ENCODE measurements at places on chromosomes 12 and 14.
A peak's percentile ranks its signal among the peaks of the same experiment; 100 is the strongest.

DNA sequence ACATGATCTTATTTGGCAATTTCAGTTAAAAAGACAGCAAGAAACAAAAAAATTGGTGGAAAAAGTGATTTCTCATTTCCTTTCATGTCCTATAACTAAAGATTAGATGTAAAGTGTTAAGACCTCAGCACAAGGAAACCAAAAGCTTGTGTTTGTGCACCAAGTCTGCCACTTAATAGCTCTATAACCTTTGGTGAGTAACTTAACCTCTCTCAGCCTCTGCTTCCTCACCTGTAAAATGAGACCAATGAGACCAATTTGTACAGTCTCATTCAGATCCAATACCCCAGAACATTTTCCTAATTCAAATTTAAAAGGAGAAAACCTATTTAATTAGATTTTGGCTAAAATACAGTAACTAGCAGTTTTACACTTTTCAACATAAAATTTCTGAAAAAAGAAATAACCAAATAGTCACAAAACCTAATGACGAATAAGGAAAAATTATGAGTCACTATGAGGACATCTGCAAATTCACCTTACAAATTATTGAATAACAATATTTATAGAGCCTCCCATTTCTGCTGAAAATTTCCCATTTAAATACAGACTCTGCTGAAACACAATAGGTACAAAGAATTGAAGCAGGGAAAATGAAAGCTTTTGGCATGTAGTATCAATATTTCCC is 71.1 kb downstream of the EPS8 start:
- DNase-seq = no peak

DNA sequence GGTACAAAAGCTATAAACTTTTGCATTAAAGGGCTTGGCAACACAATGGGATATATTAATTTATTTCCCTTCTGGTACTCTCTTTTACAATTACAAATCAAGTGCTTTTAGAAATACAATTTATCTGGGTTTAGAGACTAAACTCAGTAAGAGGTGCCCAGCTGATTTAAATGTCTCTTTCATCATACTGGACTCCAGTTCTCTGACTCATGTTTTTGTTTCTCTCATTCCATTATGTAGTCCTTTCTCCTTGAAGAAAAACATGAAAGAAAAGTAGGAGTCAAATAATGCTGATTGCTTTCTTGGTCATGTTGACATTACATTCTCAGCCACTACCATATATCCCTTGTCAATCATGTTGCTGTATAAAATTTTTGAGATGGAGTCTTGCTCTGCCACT is 36.3 kb upstream of the CFL2 start:
- DNase-seq = no peak

GRCh38 chr12:18612971-18613370 is 124.8 kb downstream of the PLCZ1 start:
- DNase-seq = no peak

- DNase-seq = no peak
Measured at GRCh38 chr12:68557011-68557730, 53.5 kb upstream of the RAP1B start.

DNA sequence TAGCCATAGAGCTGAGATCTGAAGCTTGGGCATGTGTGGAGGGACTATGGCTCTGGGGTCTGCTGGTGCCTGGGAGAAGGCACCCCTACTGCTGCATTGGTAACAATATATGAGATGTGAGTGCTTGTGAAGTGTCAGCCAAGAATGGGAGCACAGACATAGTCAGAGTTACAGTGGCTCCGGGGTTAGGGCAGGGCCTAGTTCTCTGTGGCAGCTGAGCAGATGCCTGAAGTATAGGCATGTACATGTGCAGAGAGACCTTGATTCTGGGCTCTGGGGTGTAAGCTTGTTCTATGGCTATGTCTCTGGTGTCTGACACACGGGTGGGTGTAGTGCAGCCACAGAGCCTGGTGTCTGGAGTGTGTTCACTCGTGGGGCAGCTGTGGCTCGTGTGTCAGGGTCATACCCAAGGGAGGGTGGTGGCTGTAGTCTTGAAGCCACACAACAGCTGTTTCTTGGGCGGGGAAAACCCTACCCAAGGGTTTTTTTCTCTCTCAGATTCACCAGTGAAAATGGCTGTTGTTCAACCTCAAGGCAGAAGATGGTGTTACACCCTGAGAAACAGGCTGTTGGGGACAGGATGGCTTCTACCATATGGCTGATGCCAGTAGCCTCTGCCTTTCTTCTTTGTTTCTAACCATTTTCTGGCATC is 11.9 kb upstream of the TCL1A start:
- DNase-seq = peak; percentile 57

- DNase-seq = no peak
Measured at GRCh38 chr12:86233126-86233525, 23.1 kb downstream of the MGAT4C start.

- DNase-seq = no peak
Measured at GRCh38 chr14:97695456-97695981, 898.3 kb downstream of the VRK1 start.

DNA sequence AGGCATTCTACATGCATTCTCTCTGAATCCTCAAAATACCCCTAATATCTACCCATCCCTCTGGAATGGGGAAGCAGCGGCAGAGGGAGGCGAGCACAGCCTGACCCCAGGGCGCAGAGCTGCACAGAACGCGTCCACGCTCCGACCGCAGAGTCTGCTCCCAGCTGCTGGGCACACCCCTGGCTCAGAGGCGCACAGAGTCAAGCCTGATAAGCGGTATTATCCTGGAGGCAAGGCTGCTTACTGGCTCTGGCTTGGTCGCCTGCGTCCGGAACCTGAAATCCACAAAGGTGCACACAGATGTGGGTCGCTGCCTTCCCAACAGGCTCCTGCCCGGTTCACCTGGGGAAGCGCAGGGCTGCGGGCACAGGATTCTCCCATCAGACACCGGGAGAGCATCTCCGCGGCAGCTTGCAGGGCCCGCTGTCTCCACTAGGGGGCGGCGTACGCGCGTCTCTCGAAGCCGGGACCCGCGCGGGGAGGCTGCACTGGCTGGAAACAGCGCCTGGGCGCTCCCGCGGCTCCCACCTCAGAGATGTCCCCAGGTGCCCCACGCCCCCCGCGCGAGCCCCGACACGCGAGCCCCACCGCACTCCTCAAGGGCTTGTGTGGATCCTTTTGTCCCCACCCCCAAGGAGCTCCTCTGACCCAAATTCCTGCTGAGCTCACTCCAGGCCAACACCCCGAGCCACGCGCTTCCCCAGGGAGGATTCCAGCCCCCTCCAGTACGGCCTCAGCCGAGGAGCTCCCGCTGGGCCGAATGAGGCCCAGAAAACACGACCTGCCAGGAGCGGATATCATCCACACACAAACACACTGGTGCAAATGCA is 120.1 kb upstream of the FZD10 start:
- DNase-seq = no peak

DNA sequence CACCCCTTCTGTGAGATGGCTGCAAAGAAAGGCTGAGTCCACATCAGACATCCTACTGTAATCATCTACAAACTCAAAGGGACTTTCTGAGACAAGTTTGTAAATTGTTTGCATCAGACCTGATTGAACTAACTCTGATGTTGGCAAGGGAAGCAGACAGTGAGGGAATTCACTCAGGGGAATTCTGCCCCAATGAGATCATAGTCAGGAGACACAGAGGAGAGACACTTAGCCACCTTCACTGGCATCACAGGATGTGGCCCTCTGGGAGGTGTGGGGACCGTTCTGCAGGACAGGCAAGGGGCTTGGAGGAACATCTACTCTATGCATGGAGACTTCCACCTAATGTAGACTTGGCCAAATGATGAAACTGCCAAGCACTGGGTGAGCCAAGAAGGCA is 70.7 kb upstream of the DDX11 start:
- DNase-seq = no peak

GRCh38 chr14:34539407-34540180 is at the start of gene EAPP:
Gene EAPP (minus strand): TSS chr14:34539701. CDS start chr14:34539628, 73 bp downstream.
- DNase-seq = peak; percentile 95

DNA sequence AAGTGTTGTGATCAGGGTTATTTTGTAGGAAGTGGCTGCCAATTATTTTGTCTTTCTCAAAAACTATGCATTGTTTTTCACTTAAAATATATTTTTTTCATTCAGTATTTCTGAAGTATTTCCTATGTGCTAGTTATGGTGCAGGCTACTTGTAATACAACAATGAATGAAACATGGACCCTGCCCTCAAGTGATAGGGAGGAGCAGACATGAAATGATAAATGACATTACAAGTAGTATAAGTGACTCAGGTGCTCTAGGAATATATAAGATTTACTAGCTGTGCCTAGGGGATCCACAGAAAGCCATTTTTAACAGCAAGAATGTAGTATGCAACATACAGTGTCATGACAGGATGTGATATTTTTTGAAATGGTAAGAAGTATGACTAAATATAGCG is 65.3 kb downstream of the TTLL5 start:
- no peak for DNase-seq

GRCh38 chr12:724194-724855 is 28.1 kb upstream of the WNK1 start:
- DNase-seq = no peak

- DNase-seq = no peak
Measured at GRCh38 chr14:65003394-65003793, 16.7 kb downstream of the FNTB start.

DNA sequence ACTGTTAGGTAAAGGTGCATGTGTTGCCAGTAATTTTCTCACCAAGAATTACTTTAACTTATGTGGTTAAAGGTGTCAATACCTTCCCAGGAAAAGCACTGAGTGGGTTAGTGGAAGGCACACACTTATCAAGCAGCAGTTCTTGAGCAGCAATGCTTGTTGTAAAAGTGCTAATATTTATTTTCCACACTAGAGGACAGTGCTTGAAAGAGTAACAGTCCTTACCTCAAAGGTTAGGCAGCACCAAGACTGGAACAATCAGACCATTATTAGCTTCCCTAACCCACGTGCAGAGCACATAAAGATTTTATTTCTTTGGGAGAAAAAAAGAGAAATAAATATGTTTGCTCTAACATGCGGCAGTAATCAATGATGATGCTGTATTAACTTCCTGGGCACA is 48.8 kb upstream of the KRR1 start:
- DNase-seq = no peak

GRCh38 chr12:108582509-108582908 is 15.4 kb downstream of the TMEM119 start:
- no peak for DNase-seq

DNA sequence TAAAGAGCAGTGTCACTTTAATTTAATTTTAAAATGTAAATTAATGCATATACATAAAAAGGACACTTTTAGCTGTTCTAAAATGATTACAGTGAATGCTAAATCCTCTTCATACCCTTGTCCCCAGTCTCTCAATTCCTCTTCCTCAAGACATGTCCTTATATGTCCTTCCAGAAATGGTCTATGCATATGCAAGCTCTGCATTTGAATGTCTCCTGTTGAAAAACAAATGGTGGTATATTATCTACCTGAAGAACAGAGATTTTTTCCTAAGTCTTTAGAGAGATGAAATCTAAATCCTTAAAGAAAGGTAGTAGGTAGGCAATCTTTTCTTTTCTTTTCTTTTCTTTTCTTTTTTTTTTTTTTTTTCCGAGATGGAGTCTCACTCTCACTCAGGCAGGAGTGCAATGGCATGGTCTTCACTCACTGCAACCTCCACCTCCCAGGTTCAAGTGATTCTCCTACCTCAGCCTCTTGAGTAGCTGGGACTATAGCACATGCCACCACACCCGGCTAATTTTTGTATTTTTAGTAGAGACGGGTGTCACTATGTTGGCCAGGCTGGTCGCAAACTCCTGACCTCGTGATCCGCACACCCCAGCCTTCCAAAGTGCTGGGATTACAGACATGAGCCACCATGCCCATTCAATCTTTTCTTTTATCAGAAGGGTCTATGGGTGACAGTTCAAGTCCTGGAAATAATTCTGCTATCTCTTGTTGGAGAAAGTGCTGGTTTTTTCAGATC is 180.5 kb downstream of the PRKCH start:
- no peak for DNase-seq

- DNase-seq = no peak
Measured at GRCh38 chr14:28999656-29000055, 233.1 kb downstream of the FOXG1 start.

DNA sequence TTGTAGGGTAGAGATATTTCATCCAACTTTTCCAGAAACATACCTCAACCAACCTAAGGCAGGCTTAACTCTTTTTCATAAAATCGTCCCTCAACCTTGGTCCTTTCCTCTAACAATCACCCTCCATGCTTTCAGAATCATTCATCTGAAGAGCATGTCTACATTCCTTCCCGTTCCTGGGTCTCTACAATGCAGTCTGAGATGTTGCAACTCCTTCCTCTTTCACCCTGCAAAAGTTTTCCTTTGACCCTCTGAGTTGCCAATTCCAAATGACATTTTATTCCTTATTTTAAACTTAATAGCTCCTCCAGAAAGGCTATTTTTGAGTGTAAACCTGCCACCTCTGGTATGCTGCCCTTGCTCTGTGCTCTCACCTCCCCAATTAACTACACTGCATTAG is 16.7 kb downstream of the SLC7A7 start:
- DNase-seq = no peak

DNA sequence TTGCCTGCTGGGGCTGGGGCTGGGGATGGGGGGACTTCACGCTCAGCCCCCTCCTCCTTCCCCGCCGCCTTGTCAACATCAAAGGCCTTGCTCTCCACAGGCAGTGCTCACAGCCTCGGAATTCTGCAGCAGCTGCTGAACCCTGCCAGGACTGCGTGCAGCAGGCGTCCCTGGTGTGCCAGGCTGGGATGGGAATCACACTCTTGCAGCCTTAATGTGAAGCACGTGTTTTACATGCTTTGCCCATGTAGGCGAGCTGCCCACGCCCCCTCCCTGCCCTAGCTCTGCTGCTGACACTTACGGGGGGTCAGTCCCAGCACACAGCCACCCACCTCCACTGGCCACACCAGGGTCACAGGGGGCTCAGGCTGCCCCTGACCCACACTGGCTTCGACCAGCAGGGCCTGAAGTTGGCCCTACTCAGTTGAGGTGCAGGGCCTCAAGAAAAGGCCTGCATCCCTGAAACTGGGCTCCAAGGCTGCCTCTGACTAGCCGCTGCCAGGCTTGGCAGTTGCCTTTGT is 276.2 kb upstream of the RTL1 start:
- no peak for DNase-seq

GRCh38 chr12:49917166-49917787 is 13.6 kb upstream of the FAIM2 start:
- no peak for DNase-seq
